ENCODE measurements at places on chromosomes 1 and 21.

DNA sequence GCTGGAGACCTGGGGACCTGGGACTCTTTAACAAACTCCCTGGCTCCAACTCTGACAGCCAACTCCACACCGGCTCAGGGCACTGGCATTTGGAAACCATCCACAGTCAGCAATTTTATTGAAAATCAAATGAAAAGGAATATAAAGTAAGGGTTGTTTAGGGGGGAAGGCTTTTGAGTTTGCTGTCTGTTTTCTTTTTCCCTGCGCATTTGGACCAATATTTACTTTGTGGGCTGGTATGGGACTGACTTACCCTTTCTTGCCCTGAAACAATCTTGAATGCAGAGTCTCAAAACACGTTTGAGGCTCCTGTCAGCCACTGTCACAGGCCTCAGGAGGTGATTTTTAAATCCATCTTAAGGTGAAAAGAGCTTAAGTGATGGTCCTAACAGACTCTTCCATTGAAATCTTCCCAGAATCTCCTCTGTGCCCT lies 15.4 kb upstream of the EFHD2 start:
- DNase-seq = no peak

DNA sequence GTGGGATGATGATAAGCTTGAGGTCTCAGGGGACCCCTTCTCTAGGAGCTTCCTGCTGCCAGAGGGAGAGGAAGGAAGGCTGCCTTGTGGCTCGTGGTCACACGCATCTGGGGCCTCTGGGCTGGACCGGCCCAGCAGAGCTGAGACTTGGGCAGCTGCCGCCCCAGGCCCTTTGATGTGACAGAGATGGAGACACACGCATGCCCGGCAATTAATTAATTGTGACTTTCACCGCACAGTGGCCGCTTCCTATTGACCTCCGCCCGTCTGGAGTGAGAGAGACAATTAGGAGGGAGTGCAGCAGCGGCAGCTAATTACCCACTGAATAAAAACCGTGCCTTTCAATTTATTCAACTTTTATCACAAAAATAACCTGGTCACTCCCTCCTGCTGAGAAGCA lies 16.6 kb upstream of the C1QA start:
- no peak for DNase-seq

DNA sequence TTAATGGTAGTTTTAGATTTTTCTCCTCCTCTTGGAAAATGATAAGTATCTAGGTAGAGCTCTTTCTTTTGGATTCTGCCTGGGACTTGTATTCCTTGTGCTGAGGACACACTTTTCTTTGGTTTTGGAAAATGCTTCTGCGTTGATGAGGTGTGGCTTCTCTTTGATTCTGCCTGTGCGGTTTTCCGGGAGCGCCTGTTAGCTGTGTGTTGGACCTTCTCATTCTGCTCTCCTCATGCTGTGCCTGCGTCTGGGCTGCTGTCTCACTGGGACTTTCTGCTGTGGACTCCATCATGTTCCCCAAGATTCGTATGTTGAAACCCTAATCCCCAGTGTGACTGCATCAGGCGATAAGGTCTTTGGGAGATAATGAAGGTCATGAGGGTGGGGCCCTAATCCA lies 21.0 kb downstream of the C1orf174 start:
- DNase-seq = no peak

- DNase-seq = no peak
Measured at GRCh38 chr1:110227774-110228173, 17.7 kb downstream of the KCNC4 start.

- DNase-seq = no peak
Measured at GRCh38 chr1:54949053-54949452, 31.4 kb upstream of the TMEM61 start.

GRCh38 chr21:17370263-17370662 lies 142.6 kb upstream of the CXADR start:
- DNase-seq = no peak

GRCh38 chr1:94401206-94401605 lies 17.0 kb upstream of the ABCD3 start:
- no peak for DNase-seq

- peak; percentile 5 for DNase-seq
Measured at GRCh38 chr21:43917515-43918384, 52.7 kb downstream of the AGPAT3 start.

DNA sequence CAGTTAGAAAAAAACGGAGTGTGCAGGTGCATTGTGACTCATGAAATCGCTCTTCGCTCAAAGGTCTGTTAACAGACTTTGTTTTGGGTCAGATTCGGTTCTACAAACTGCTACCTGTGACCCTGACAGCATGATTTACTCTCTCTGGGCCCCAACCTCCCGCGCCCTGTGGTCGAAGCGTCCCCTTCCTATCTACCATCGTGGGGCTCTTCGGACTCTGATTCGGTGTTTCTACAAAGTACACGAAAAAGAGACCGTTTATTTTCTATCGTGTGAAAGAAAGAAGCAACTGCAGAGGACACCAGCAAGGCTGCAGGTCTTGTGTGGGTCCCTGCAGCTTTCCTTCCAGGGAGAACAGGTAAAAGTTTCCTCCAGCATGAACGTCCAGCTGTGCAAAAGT lies 29.4 kb upstream of the SLC19A1 start:
- no peak for DNase-seq

GRCh38 chr1:20666804-20667203 lies 5.6 kb upstream of the DDOST start:
- no peak for DNase-seq

DNA sequence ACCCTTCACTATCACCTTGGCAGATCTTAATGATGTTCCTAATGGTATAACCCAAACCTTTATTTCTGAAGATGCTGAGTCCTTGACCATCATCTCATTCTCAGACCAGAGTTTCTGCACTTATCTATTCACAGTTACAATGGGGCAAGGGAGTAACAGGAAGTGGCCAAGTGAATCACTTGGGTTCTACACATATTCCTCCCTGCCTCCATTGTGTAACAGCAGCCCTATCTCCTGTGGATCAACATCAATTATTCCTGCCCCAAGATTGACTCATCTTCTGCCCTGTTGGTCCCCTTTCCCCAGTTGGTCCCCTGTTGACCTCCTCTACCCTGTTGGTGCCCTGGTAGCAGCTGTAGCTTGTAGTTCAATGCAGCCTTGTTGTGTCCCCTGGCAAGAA lies 10.3 kb upstream of the S100A7 start:
- no peak for DNase-seq

- no peak for DNase-seq
Measured at GRCh38 chr1:182718311-182718710, 33.9 kb upstream of the RGS8 start.

GRCh38 chr1:228009116-228009827 lies 2.5 kb downstream of the WNT3A start:
- DNase-seq = no peak

GRCh38 chr1:193730017-193730416 lies 543.6 kb upstream of the B3GALT2 start:
- DNase-seq = no peak

GRCh38 chr1:21490774-21491487 lies 18.3 kb upstream of the ALPL start:
- DNase-seq = no peak

DNA sequence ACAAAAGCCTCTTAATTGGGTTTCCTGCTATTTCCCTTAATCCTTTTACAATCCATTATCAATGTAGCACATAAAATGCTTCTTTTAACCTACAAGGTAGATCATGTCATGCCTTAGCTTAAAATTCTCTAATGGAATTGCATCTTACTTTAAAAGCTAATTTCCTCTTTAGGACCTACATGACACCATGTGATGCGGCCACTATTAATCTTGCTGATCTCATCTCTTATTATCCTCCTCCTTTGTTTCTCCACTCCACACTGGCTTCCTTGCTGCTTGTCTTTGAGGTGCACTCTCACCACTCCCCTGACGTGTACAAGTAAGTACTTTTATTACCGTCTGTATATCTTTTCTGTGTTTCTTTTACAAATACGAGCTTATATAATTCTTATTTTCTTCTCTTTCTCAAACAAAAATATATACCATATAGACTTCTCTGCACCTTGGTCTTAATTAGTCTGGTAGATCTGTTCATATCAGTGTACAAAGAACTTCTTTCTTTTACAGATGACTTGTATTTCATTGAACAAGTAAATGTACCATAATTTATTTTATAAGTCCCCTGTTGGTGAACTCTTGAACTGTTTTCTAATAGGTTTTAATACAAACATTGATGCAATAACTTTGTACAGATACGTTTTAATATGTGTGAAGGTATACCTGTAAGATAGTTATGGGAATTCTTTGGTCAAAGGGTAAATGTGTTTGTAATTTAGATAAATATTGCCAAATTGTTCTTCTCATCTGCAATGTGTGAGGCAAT lies 28.2 kb downstream of the GPR88 start:
- no peak for DNase-seq

DNA sequence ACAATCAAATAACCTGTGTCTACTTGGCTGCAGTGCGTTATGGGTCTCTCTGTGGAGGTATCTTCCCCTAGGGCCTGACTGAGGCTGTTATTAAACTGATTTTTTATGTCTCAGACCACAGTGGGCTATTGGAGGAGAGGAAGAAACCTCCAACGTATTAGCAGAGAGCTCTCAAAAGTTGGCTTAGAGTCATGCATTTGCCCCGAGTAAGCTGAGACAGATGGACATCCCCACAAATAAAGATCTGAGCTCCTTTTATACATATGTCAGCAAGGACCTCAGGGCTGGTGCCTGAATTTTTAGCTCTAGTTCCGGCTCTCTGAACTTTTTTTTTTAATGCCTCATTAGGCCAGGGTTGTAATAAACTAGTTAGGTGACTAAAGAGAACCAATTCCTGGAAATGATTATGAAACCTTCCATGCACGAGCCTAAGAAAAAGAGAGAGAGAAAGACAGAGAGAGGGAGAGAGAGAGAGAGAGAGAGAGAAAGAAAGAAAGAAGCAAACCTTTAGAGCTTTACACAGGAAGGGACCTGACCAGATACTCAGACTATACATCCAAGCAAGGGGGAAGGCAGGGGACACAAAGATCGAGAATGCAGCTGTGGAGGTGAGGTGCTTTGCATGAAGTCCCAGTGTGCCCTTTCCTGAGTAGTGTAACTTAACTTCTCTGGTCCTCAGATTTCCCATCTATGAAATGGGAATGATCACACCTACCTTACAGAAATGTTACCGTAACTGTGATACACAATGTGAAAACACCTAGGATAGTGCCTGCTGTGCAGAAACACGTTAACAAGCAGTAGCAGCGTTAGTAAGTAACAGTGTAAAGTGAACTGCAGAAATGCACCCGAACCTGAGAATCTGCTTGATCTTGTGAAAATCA lies 8.4 kb upstream of the PIGR start:
- no peak for DNase-seq

DNA sequence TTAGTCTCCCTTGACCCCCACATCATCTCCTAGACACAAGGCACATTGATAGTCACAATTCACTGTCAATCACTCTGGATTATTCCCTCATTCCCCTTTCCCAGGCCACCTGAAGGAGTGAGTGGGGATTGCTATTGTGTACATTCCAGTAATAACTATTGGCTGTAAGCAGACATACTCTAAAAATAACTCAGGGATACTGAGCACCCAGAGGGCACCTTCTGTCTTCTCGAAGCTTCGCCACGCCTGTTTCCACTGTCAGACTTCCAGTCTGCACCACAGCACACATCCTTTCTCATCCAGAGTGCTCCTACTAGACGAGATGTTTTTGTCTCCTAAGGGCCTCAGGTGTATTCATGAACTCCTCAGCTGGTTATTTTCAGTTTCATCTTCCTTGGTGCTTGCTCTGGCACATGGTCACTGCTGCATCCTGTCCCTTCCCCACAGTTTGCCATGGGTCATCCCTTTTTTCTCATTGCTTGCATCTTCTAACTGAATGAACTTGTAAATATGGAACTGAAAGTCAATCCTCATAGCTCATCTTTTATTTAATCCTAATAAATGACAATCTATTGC lies 848 bp upstream of the APOBEC4 start:
- DNase-seq = no peak

GRCh38 chr1:26994787-26995517 lies 1.5 kb downstream of the TRNP1 start:
- DNase-seq = no peak
